GF-D8 (cell line): ENCODE measurements at places on chromosomes 7 and 10.
A peak's percentile ranks its signal among the peaks of the same experiment; 100 is the strongest.

DNA sequence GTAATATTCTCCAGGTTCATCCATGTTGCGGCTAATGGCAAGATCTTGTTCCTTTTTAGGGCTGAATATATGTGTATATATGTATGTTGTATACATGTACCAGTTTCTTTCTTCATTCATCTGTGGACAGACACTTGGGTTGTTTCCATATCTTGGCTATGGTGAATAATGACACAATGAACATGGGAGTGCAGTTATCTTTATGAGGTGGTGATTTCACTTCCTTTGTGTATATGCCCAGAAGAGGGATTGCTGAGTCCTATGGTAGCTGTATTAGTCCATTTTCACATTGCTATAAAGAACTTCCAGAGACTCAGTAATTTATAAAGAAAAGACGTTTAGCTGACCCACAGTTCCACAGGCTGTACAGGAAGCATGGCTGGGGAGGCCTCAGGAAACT is 17.1 kb upstream of the TSPAN15 start:
- DNase-seq, result no peak

- no peak for DNase-seq
These were observed 499.4 kb downstream of the RPS24 start for GRCh38 chr10:78533098-78533497.

- DNase-seq, result peak; percentile 22
These were observed 81.9 kb upstream of the DYNC1I1 start for GRCh38 chr7:95690367-95690947.

- DNase-seq, result no peak
These were observed 28.3 kb downstream of the RAMP3 start for GRCh38 chr7:45185864-45186250.

- no peak for DNase-seq
These were observed 262.2 kb downstream of the CCSER2 start for GRCh38 chr10:84590327-84591193.

DNA sequence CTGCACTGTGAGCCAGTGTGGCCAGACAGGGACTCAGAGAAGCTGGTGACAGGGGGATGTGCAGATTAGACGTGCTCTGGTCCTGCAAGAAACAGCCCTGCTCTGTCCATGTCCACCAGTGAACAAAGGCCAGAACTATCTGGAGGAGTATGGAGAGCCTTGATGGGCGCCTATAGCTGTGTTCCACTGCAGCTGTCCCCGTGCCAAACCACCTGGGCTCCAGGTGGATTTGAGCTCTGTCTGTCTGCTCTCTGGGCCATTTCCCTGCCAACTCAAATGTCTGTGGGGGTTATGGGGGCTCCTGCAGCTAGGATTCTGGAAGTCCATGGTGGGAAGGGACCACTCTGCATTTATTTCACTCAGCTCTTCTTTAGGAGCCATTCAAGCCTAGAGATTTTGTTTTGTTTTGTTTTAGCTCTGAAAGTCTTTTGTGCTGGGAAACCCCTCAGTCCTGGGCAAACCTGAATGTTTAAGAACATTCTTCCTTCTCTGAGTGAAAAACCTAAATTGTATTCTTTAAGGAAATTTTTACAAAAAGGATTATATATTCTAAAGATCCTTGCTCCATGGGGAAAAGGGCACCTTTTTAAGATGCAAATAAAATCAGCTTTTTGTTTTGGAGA is 1039.5 kb upstream of the SORCS1 start:
- no peak for DNase-seq

DNA sequence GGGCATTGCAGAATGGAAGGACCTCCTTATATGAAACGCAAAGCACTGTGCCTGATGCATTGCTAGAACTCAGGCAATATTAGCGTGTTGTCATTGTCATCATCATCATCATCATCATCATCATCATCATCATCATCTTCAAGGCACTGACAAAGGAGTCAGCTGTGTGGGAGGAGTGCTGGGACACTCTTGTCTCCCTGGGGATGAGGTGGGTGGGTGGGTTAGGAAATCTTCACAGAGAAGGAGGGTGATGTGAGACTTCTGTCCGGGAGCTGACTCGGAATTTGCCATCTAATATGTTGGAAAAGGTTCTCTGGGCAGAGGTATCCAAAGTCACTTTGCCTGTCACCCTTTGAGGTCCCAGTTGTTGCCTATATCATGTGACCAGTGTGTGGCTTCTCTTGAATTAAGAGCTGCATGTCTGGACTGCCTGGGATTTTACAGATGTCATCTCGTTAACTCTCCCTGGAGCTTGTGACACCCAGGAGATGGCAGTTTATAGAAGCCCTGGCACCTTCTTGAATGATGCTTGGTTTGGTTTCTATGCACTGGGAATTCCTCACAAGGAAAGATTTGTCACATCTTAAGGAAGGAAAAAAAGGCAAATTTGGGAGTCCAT is 7.1 kb downstream of the HTRA1 start:
- DNase-seq, result no peak

GRCh38 chr7:2173189-2173827 is 59.4 kb downstream of the MAD1L1 start:
- DNase-seq, result no peak

- DNase-seq, result no peak
These were observed 14.5 kb upstream of the ZNF282 start for GRCh38 chr7:149180722-149181449.

DNA sequence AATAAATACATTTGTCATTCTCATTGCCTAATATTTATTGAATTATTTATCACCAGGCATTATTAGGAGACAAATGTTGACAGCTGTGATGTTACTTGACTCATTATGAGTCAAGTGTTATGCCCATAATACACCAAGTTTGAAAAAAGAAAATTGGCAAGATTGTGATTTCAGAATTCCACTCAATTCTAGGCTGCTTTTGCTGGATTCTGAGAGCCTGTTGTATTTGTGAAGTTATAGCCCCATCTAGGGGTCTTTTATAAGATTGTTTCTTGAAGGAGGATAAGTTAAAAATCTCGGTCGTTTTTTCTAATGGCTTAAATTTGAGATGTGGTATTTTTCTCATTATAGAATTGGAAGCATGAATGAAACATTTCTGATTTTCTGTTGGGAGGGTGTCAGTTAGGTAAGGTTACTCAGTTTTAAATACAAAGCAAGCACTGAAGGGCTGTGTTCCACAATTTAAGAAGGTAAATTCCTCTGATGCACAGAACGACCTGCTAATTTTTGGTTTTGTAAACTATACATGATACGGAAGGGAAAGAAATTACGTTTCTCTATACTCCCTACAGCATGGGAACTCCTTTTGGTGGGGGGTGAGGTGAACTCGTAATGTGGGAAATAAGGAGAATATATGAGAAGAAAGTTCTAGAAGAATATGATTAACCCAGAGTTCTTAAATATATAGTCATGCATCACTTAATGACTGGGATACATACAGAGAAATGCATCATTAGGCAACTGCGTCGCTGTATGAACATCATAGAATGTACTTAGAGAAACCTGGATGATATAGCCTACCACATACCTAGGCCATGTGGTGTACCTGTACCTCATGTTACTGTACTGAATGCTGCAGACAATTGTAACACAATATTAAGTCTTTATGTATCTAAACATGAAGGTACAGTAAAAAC is 2.6 kb downstream of the STK31 start:
- no peak for DNase-seq

- DNase-seq, result no peak
These were observed 27.7 kb downstream of the CCM2 start for GRCh38 chr7:45027774-45028114.

- no peak for DNase-seq
These were observed 69.8 kb upstream of the STEAP1B start for GRCh38 chr7:22569586-22570321.

- DNase-seq, result no peak
These were observed 444.1 kb upstream of the LRRN3 start for GRCh38 chr7:110646804-110647203.

DNA sequence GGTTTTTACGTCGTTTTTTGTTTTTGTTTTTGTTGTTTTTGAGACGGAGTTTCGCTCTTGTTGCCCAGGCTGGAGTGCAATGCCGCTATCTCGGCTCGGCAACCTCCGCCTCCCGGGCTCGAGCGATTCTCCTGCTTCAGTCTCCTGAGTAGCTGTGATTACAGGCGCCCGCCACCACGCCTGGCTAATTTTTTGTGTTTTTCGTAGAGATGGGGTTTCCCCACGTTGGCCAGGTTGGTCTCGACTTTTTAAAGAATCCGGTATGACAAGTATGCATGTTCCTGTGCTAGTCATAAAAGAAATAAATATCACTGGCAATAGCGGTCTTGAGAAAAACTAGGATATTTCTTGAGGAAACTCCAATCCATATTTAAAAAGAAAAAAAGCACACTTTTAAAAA is 2.7 kb upstream of the ARL4A start:
- no peak for DNase-seq

- DNase-seq, result no peak
These were observed 765 bp downstream of the SLC25A40 start for GRCh38 chr7:87875151-87876039.

DNA sequence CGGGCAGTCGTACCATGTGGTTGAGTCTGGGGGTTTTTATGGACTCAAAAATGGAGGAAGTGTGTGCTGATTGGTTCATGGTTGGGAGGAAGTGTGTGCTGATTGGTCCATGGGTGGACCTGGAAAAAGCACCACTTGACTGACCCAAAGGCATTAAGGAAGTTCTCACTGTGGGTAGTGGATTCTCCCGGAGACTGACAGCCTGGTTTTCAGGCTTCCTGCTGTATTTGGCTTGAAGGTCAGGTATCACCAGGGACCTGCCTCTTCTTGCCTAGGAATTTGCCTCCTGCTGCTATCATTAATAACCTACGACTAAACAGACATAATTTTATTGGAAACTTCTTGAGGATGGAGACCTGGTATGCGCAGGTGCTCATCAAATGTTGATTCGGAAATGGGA is 268.8 kb upstream of the LRGUK start:
- DNase-seq, result no peak

GRCh38 chr7:132590162-132590561 is 13.9 kb upstream of the PLXNA4 start:
- DNase-seq, result no peak

GRCh38 chr7:142927085-142927745 is 6.3 kb downstream of the TRPV5 start:
- peak; percentile 57 for DNase-seq

GRCh38 chr7:80107278-80107677 is 27.4 kb upstream of the GNAI1 start:
- DNase-seq, result peak; percentile 27

- no peak for DNase-seq
These were observed 28.4 kb upstream of the CBLL1 start for GRCh38 chr7:107715531-107715930.

GRCh38 chr7:112708236-112708635 is 82.0 kb downstream of the TMEM168 start:
- DNase-seq, result no peak

- no peak for DNase-seq
These were observed 697 bp upstream of the SNX13 start for GRCh38 chr7:17940951-17941431.

GRCh38 chr7:116139007-116139406 is 71.3 kb upstream of the TES start:
- DNase-seq, result no peak

DNA sequence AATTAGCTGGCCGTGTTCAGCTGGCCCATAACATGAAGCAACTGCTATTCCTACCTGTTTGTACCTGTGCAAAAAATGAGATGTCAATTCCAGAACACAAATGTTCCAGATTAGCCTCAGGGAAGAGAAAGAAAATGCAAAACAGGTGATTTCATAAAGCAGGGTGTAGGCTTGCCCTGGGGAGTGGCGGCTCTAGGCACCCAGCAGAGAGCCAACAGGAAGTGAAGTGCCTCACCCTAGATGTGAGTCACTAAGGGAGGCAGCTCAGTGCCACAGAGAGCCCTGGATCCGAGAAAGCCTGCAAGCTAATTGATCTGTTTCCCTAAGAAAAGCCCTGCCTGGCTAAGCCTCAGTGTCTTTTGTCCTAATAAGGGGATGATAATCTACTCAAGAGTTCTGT is 240.0 kb downstream of the ARHGAP21 start:
- no peak for DNase-seq

DNA sequence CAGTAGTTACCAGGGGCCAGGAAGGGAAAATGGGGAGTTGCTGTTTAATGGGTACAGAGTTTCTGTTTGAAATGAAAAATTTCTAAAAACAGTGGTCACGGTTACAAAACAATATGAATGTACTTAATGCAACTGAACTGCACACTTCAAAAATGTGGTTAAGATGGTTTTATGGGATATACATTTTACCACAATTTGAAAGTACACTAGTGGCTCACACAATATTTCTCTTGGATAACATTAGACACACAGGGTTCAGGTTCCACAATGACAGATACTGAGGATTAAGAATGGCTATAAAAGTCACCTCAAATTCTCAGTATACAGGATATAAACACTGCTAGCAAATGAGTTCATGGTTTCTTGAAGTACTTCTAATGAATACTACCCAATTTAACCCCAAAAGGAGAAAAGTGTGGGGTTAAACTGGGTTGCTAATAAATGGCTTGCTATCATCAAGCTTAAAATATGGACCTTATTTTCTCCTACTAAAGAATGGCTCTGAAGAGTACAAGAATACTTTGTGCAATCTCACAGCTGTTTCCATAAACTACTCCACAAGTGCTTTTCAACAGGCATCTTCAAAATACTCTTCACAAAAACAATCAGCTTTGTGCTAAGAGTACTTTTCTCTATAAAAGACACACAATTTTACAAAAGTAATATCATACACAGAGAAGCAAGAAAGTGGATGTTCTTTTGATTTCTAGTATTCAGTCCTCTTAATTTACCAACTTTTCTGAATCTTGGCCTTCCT is 92.9 kb downstream of the SRPK2 start:
- no peak for DNase-seq

DNA sequence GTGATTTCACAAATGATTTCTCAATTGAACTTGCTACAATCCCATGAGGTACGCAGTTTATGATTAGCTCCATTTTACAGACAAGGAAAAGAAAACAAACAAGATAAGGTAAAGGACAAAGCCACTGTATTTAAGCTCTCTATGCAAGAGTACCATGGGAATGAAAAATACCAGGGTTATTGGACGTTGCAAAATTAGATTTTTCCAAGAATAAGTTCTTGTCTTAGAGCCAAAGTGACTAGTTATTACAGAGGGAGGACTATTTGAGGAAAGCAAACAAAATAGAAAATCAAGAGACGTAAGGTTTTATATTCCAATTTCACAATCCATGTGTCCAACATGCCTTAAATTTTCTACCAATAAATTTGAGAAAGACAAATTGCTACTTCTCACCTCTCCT is 97.9 kb upstream of the PTN start:
- no peak for DNase-seq

GRCh38 chr10:76086170-76086760 is 654.8 kb downstream of the LRMDA start:
- DNase-seq, result no peak

GRCh38 chr10:33963729-33964128 is 629.3 kb upstream of the NRP1 start:
- no peak for DNase-seq

DNA sequence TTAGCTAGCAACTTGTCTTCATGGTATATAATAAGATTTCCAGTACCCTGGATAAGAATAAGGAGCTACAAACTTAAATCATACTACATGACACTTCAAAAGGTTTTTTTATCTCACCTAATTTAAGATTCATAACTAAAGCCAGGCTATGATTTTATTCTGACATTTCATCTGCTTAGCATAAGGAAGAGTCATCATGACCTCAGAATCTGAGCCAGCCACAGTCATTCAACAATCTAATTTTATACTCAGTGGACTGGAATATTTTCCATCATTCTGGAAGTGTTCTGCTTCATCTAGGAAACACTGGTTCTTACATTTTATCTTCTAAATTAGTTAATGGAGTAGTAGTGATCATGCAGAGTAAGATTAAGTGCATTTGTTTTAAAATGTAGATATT is 102.1 kb upstream of the KCND2 start:
- DNase-seq, result no peak
